ENCODE measurements at places on chromosomes 5 and 9. TPM values are rescaled to one million over a fixed set of nuclear protein-coding genes. Genes with fewer than 3 reads are reported as not detected.

DNA sequence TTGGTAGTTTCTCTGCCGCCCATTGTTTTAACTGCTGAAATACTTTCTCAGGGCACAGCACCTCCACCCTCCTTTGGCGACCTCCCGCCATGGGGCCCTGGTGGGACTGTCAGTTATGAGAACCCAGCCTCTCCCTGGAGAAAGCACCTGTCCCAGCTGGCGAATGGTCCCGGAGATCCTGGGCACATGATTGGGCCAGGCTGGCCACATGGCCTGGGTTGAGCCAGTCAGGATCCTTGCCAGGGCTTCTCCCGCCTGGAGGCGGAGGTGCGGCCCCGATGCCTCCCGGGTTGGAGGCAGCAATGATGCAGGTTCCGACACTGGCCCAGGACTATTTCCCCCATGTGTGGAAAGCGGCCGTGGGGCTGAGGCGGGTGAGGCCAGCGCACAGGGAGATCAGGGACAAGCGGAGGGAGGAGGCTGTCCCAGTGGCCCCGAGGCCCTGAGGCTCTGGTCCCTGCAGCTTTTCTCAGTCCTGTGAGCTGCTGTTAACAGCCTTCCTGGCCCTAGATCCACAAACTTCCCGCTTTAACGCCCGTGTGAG, 13.6 kb downstream of the UNC5A start:
- DNase-seq = no peak

DNA sequence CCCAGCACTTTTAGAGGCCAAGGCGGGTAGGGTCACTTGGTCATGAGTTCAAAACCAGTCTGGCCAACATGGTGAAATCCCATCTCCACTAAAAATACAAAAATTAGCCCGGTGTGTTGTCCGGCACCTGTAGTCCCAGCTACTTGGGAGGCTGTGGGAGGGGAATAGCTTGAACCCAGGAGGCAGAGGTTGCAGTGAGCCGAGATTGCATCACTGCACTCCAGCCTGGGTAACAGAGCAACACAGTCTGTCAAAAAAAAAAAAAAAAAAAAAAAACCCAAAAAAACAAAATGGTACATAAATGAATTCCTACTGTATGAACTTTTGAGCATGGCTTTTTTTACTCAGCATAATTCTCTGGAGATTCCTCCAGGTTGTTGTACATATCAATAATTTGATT, 37.6 kb upstream of the PCAT7 start:
- DNase-seq = no peak

DNA sequence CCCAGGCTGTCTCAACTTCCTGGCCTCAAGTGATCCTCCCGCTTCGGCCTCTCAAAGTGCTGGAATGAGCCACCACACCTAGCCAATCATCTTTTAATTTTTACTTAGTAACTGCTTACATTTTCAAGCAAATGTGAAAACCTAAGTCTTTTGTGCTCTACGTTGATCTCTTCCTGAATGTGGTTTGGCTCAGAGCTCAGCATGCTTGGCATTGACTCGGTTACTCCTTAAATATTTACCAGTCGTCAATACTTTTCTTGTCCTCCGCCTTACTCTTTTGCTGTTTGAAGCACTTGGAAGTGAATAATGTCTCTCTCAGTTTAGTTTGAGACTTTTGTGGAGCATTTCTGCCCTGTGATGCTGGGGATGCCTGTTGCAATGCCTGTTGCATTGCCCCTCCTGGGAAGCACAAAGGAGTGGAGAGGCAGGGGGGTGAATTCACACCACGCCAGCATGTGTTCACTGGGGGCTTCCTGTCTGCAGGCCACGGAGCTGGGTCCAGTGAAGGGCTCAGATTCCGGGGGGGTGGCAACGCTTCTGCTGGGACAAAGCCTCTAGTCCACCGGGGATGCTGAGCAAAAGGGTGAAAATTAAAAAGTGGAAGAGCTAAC, 13.1 kb upstream of the TENT4A start:
- no peak for DNase-seq

DNA sequence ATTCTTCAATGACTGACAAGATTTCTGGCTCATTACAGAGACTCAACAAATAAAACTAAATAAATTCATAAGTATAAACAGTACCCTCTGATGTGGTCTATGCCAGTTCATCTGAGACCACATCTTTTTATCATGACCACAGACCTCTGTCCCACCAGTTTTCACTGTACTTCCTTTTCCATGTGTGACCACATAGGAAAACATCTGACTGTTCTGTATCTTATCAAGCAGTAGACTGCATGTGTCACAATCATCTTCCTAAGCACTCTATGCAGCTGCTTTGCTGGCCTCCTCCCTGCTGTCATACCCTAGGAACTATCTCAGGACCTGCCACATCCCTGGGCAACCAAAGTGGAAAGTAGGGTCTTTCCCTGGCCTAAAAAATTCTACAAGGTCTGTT, 205.0 kb upstream of the ZNF462 start:
- no peak for DNase-seq

- no peak for DNase-seq
Observed at GRCh38 chr5:16418471-16418922, 47.1 kb downstream of the ZNF622 start.

- no peak for DNase-seq
Observed at GRCh38 chr9:80952363-80952922, 736.9 kb downstream of the TLE1 start.

DNA sequence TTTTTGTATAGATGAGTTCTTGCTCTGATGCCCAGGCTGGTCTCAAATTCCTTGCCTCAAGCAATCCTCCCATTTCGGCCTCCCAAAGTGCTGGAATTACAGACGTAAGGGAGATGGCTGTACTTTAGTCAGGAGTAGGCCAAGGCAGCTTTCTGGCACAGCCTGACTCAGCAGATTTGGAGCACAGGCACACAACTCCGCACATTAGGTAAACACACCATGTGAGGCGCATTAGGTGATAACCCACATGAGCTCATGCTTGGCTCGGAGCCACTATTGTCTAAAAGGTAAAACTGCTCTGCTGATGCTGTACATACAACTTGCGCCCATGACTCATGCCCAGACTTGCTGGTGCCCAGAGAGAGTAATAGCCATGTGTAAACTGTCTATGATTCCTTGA, 1157.9 kb downstream of the TAF11L14 start:
- no peak for DNase-seq

- DNase-seq = no peak
Observed at GRCh38 chr9:70390933-70391341, 23.5 kb downstream of the KLF9 start.

DNA sequence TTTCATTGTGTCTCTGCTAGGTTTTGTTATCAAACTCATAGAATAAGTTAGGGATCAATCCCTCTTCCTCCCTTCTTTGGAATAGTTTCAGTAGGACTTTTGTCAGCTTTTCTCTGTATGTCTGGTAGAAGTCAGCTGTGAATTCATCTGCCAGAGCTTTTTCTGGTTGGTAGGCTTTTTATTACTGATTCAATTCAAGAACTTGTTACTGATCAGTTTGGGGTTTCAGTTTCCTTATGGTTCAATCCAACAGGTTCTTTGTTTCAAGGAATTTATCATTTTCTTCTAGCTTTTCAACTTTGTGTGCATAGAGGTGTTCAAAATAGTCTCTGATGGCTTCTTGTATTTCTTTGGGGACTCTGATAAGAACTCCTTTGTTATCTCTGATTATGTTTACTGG, 221.7 kb downstream of the FGF10 start:
- DNase-seq = no peak

The MYMK gene
- total RNA-seq = not detected

The DAPK1 gene
- 3.9 TPM for total RNA-seq

The PIP5K1B gene
- total RNA-seq = under 0.01 TPM

The FRMD3 gene
- total RNA-seq = 0.86 TPM

The LCN12 gene
- total RNA-seq = not detected
